ENCODE measurements at places on chromosomes 16 and 17.

GRCh38 chr17:81550830-81551457 lies 1.2 kb downstream of the FAAP100 start:
- no peak for DNase-seq

GRCh38 chr16:48497129-48497528 lies 111.9 kb upstream of the SIAH1 start:
- DNase-seq: no peak

- no peak for DNase-seq
Measured at GRCh38 chr17:40547079-40547784, 18.0 kb downstream of the CCR7 start.

- no peak for DNase-seq
Measured at GRCh38 chr16:77214411-77215138, 15.4 kb downstream of the SYCE1L start.

- DNase-seq: no peak
Measured at GRCh38 chr17:44787271-44787940, 28.6 kb downstream of the ADAM11 start.

DNA sequence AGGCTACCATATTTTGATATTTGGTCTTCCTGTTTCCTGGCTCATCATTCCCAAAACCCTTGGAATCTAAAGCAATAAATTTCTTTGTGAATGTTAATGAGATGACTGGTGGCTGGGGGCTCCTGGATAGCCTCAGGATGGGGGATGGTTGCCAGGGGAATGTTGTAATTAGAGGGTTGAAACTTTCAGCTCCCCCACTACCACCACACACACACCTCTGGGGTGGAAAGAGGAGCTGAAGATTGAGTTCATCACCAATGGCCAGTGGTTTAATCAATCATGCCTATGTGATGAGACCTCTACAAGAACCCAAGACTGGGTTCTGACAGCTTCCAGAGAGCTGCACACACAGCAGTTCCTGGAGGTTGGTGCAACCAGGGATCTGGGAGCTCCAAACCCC lies 59.1 kb downstream of the HS3ST3A1 start:
- DNase-seq: no peak

DNA sequence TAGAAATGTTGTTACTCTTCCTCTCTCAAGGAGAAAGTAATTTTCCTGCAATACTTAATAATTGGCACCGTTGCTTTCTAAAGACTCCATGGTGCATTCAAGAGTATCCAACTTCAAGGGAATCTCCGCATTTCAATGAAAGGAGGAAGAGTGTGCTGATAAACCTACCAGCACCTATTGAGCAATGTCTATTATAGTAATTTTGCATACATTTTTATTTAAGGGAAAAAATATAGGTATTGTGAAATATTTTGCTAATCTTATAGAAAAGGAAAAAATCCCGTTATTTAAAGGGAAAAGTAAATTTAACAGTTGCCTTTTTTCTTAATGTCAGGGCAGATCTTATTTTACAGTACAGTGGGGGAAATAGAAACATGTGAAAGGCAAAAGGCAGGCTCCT lies 1.1 kb upstream of the TMEM106A start:
- no peak for DNase-seq

GRCh38 chr17:17755715-17756114 lies 74.5 kb downstream of the RAI1 start:
- DNase-seq: no peak

DNA sequence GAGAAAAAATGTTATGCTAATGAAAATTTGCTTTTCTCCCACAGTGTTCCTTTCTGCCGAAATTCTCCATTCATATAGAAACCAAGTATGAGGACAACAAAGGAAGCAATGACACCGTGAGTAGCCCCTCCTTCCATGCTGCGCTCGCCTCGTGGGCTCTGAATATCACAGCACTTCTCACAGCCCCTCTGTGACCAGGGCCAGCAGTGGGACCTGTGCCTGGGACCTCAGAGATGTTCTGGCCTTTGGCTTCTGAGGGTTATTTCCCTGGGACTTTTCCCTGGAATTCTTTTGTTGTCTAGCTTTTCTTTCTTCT lies 139.6 kb upstream of the NOL11 start:
- peak; percentile 50 for DNase-seq

DNA sequence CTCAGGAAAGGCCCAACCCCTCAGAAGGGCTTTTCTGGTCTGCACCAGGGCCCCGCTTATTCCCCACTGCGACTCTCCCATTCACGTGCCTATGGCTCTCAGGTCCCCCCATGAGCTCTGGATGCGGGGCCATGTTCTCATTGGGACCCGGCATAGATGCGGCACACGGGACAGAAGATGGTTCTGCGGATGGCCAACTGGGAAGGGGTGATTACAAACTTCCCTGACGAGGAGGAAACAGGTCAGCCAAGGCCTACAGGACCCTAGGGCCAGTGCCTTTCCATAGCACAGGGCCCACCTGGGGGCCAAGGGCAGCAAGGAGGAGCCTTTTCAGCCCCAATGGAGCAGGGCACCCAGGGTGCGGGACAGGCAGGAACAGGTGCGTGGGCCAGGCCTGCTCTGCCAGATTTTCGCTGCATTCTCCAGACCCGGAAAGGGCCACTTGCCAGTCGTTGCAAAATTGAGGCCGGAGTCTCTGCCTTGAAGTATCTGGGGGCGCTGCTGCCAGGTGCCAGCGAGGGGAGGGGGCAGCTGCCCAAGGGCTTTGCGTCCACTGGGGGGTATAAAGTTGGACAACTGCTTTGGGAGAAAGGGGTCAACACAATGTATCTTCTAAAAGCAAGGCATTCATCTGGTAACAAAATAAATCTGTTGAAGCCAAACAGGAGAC lies 20.5 kb downstream of the SLC7A5 start:
- DNase-seq: no peak

- no peak for DNase-seq
Measured at GRCh38 chr16:13036600-13036999, 135.2 kb downstream of the SHISA9 start.

GRCh38 chr17:7697828-7698588 lies 7.0 kb upstream of the EFNB3 start:
- DNase-seq: no peak

GRCh38 chr16:54648575-54648974 lies 282.1 kb upstream of the IRX5 start:
- no peak for DNase-seq

DNA sequence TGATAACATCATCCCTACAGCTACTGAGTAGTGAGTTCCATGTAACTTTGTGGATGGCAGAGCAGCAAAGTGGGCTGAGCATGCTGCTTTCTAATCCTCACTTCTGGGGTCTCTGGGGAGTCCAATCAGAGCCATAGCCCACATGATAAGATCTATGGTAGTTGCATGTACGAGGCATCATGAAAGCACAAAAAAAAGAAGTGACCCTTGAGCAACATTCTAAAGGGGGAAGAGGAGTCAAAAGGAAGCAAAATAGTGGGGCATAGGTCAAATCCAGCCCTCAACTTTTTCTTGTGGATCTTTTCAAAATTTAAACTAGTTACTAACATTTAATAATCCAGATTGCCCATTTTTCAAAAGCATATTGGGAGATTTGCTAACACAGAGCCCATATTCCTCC lies 208.5 kb upstream of the TOX3 start:
- no peak for DNase-seq

- no peak for DNase-seq
Measured at GRCh38 chr17:28563475-28563874, 7.8 kb downstream of the PIGS start.

- DNase-seq: no peak
Measured at GRCh38 chr17:69030169-69030568, 30.6 kb downstream of the ABCA9 start.

GRCh38 chr16:732936-733335 lies 6.0 kb downstream of the HAGHL start:
- DNase-seq: no peak

DNA sequence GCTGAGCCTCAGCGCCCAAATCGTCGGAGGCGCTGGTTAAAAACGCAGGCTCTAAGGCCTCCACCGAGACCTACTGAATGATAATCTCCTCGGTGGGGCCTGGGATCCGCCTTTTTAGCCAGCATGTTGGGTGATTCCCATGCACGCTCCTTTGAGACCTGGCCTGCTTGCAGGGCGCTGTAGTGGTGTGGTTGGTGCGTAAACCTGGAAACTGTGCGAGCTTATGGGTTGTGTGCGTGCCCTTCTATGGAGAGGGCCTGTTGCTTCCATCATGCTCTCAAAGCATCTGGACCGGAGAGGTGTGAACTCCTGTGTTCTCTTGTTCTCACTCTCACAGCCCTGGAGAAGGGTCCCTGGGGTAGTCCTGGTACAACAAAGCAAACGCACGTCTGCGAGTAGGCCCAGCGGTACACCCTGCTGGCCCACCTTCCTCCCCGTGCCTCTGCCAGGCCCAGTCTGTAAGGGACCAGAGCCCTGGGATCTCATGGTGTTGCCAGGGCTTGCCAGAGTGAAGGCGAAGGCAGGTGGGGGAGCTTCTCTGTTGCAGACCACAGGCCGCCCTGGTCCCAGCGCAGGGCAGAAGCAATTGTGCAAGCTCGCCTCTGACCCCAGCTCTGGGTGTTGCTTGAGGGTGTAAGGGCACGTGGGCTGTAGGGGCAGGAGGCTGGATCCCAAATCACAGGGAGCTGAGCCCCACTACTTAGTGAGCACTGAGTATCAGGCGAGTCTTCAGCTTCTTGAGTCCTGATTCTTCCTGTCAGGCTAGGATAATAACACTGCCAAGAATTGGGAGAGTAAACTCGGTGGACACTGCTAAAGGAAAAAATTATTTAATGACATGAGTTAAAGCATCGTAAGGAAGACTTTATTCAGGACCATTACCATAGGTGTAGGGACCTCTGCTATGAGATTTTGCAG lies 879 bp upstream of the LRRC75A start:
- DNase-seq: no peak

- DNase-seq: no peak
Measured at GRCh38 chr17:2011411-2012371, 13.4 kb downstream of the RTN4RL1 start.

DNA sequence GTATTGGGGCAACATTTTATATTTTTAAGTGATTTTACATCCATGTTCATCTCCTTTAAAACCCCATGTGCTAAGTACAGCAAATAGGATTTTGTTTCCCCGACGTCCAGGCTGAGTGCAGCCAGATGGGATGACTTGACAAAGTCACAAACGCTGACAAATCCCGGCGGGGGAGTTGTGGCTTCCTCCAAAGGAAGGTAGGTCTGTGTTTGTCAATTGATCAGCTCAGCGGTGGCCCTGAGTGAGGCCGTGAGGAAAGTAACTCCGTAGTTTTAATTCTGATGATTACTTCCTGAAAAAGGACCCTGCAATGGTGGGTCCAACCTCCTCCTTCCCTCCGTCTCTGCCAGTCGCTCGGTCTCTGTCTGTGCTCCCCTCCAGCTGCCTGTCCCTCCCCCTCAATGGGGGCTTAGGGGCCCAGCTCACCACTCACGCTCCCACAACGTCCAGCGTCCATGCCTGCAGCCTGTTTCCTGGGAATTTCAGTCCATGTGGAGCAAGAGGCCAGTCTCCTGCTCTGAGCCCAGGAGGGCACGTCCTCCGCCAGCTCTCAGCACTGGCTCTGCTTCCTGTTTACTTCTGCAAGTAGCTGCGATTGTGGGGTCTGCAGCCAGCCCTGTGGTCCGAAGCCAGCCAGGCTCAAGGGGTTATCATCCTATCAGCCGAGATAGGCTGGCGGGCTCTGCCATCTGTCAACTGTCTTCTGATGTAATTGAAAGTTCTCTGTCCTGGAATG lies 209.4 kb upstream of the FOXF1 start:
- DNase-seq: no peak

DNA sequence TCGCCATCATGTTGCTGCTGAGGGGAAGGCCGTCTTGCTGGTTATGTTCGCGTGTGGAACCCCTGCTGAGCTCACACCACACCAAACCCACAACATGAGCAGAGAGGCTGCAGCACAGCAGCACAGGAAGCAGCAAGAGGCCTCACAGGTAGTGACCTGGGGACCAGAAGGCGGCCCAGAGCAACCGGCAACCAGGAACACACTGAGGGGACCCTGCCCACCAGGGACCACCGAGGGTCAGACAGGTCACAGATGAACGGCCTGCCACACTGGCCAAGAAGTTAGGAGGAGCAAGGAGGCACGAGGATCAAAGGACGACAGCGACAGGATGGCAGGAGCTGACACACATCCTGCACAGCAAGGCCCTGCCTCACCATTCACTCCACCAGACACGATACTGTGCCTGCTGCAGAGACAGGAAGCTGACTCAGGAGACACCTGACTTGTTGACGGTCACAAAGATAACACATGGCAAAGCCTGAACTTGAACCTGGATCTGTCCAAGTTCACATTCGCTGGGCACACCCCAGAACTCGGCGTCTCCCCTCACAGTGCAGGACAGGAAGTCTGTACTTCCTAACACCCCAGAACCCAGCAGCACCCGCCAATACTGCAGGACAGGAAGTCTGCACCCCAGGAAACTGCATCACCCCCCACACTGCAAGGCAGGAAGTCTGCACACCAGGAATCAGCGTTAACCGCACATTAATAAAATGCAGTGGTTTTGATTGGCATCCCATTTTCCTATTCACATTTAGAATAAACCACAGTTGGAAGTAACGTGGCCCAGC lies 98.5 kb downstream of the ZNF778 start:
- peak; percentile 68 for DNase-seq

- peak; percentile 86 for DNase-seq
Measured at GRCh38 chr16:89764711-89765201, 43.4 kb downstream of the ZNF276 start.

DNA sequence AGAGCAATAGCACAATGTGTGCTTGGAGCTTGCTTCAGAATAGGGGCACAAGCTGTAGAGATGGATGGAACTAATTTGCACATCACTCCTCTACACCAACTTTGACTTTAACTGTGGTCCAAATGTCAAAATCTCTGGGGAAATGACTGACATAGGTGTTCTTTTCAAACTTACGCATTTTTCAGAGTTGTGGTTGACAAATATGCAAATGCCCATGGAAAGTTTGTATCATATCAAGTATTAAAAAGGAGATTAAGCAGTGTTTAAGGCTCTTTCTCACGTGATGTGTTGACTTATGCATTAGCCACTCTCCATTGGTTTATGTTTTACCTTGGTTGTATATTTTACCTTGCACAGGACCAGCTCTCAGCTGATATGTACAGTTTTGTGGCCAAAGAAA lies 77.1 kb downstream of the ELAC2 start:
- DNase-seq: peak; percentile 15

- no peak for DNase-seq
Measured at GRCh38 chr17:60573236-60574051, 26.5 kb upstream of the PPM1D start.

- no peak for DNase-seq
Measured at GRCh38 chr17:75703191-75703590, 18.1 kb upstream of the ITGB4 start.

GRCh38 chr17:63697341-63698286 lies 2.3 kb downstream of the LIMD2 start:
- DNase-seq: peak; percentile 72

DNA sequence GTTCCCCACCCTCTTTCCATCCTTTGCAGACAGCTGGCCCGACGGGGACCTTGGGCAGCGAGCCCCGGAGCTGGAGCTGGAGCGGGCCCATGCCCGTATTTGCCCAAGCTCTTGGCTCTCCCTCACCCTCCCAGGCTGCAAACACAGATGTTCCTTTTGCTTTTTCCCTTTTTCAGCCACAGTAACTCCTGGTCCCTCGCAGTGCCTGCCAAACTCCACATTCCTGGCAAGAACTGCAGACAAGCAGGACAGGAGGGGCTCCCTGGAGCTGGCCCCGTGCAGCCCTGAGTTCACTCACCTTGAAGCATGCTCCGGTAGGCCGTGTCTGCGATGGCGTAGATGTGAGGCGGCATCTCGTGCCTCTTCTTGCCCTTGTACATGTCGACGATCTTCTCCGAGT lies 33.9 kb downstream of the MYH11 start:
- DNase-seq: no peak

- no peak for DNase-seq
Measured at GRCh38 chr17:3950584-3950983, 13.7 kb downstream of the ATP2A3 start.

Measured in GM10248 (cell line).